Stimulated activated CD4-positive, alpha-beta T cell treated with anti-CD3 and anti-CD28 coated beads, Interleukin-1b, Interleukin-23, amount 100 ng/mL, for 1 hour (primary cell): ENCODE measurements at places on chromosomes 7 and 10.

DNA sequence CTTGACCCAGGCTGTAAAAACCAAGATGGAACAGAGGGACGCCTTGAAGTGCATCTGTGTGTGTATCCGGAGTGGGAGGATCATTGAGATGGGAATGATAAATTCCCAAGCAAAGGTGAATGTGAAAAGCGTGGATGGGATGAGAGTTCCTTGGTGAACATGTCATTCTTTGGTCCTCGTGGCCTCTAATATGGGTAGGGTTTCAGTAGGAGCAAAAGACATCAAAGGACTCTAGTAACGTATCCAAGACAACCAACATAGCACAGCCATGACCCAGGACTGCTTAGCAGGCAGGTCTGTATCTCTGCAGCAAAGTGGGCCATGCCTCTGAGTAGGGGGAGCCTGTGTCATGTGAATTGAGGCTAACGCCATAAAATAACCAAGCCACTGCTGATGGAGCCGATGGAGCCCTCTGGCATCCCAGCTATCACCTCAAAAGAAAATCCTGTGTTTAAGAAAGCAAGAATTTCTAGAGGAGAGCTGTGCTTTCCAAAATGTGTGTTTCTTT lies 98.6 kb downstream of the CCDC3 start:
- DNase-seq = no peak

- DNase-seq = no peak
Measured at GRCh38 chr7:131839967-131840690, 283.7 kb upstream of the PODXL start.

- no peak for DNase-seq
Measured at GRCh38 chr7:117405519-117405918, 21.8 kb downstream of the ASZ1 start.

DNA sequence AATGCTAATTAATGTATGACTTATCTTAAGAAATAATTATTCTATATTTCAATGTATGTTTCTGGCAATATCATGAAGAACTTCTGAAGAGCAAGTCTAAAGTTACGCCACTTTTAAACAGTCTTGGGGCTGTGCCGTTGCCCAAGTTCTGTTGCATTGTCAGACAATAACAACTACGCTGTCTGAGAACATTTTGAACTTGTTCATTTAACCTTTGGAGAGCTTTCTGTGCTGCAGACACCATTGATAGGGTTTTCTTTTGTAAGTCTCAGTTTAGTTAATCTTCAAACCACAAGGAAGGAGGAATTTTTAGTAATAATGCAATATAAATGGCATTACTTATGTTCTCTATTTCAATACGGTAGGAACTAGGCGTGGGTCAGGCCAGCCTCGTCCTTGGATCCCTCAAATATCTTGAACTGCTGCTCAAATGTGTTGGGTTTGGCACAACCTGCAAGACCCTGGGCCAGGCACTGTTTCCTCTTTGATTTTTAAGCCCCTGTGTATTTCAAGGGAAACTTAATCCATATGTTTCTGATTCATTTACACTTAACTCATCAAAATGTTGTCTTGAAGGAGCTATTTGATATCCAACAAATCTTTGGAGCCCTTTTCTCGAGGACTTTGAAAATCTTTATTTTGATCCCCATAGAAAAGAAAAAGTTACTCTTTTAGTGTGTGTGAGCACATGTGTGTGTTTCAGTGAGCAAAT lies 215.5 kb downstream of the INHBA start:
- no peak for DNase-seq

- peak; percentile 76 for DNase-seq
Measured at GRCh38 chr10:44959247-44960087, at the start of gene RASSF4. Gene RASSF4, plus strand, starts transcription at chr10:44959802. Its CDS starts 10,401 bp downstream, at chr10:44970203.

DNA sequence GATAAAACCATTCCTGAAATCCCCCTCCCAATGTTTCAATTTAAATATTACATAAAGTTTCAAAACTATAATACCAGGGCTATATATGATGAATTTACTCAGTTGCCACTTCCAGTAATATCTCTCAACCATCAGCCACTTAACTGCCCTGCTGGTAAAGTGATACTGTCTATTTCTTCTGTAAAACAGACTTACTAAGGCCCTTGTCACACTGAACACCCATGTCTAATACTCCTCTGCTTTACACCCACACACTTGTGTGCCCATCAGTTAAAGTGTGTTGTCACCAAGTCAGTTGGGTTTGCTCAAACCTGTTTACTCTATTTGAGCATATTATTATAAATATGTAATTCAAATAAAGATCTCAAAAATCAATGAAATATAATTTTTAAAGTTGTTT lies 29.1 kb upstream of the DMTF1 start:
- DNase-seq = no peak

- DNase-seq = no peak
Measured at GRCh38 chr7:11450281-11450680, 381.7 kb downstream of the THSD7A start.

- DNase-seq = no peak
Measured at GRCh38 chr7:8627325-8627724, 193.9 kb downstream of the NXPH1 start.

GRCh38 chr10:110487411-110488331 lies 10.0 kb upstream of the DUSP5 start:
- DNase-seq = no peak

GRCh38 chr7:128591705-128592104 lies 80.4 kb upstream of the GARIN1A start:
- no peak for DNase-seq

DNA sequence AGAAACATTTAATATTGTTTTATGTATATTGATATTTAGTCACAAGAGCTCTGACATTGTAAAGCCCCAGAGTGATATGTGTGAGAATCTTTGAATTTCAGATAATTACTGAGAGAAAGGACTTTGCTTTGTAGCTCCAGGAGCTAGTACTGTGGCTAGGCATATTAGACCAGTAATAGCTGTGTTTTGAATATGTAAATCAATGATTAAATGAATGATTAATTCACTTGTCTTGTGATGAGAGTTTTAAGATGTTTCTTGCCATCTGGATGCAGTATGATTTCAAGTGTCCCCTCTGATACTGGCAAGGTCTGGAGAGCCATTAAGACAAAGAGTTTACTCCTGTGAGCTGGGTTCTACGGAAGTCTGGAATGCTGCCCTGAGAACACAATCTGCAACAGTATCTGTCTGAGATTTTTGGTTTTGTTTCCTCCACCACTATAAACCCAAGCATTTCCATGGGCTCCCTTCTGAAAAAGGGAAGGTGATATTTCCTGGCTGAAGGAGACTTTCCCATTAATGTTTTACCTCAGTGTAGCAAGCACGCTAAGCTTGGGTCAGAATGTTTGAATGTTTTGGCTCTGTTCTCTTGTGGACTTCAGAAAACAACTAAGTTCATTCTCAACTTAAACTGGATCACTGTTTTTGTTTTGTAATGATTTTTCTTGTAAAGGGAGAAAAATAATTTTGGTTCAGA lies 61.3 kb upstream of the BICC1 start:
- DNase-seq = no peak

GRCh38 chr10:129104266-129105045 lies 362.6 kb upstream of the MGMT start:
- no peak for DNase-seq

DNA sequence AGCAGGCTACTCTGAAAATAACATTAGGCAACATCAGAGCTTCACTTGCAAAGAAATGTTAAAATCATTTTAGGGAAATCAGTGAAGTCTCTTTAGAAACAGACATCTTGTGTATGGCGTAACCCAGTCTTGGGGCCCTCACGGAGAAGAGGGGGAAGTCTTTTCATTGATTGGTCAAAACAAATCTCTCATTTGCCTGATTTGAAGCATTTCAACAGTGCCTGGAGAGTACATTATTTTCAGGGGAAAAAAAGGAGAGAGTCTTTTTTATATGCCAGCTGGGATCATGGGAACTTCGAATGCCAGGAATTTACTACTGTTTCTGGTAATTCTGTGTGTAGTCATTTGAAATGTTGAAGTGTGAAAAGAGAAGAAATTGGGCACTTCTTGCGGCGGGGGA lies 471.4 kb downstream of the PLXDC2 start:
- DNase-seq = no peak

- no peak for DNase-seq
Measured at GRCh38 chr10:6796231-6796630, 216.2 kb upstream of the PRKCQ start.

GRCh38 chr7:50594734-50595485 lies 29.7 kb upstream of the DDC start:
- no peak for DNase-seq

DNA sequence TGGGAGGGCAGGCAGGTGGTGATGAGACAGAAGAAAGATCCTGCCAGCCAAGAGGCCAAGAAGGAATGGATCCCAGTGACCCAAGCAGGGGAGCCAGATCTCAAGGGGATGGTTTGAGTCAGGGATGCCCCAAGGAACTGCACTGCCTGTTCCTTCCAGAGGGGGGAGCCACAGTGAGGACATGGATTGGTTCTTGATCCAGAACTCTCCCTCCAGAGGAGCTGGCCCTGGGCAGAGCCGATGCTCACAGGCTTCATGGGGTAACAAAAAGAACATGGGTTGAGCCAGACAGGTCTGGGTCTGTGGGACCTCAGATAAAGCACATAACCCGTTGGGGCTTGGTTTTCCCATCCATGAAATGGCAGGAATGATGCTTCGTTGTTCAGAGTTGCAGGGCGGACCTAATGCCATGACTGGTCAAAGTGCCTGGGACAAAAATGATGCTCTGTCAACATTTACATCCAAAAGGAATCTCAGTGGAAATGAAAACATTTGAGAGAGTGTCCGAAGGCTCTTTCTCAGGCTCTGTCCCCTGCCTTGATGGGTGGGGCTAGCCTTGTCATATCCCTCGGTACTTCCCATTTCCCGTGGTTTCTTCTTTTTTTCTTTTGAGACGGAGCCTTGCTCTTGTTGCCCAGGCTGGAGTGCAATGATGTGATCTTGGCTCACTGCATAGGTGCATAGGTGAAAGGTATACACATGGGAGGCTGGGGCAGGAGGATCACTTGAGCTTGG lies 4.7 kb upstream of the DENND2A start:
- DNase-seq = no peak

GRCh38 chr7:132291481-132291880 lies 284.8 kb downstream of the PLXNA4 start:
- no peak for DNase-seq

- no peak for DNase-seq
Measured at GRCh38 chr7:50542132-50542531, 23.1 kb downstream of the DDC start.

- DNase-seq = no peak
Measured at GRCh38 chr7:32416846-32417245, 73.3 kb downstream of the LSM5 start.

DNA sequence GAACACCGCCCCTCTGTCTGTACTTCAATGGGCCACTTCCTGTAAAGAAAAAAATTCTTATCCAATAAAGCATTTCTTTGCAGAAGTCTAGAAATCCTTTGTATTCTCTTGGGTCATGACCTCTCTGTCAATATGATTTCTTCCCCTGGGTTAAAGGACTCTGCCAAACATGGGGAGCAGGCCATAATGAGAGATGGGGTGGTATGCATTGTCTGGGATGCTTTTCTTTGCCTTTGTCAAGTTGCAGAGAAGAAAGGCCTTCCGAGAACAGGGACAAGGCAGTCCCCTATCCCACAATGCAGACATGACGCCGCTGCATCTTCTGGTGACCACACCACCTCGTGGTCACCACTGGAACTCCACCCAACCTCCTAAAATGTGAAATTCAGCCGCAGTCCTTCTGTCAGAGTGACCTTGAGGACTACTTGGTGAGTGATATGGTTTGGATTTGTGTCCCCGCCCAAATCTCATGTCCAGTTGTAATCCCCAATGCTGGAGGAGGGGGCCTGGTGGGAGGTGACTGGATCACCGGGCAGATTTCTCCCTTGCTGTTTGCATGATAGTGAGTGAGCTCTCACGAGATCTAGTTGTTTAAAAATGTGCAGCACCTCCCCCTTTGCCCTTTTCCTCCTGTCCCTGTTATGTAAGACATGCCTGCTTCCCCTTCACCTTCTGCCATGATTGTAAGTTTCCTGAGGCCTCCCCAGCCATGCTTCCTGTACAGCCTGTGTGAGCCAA lies 15.2 kb upstream of the FRMPD2 start:
- DNase-seq = no peak

DNA sequence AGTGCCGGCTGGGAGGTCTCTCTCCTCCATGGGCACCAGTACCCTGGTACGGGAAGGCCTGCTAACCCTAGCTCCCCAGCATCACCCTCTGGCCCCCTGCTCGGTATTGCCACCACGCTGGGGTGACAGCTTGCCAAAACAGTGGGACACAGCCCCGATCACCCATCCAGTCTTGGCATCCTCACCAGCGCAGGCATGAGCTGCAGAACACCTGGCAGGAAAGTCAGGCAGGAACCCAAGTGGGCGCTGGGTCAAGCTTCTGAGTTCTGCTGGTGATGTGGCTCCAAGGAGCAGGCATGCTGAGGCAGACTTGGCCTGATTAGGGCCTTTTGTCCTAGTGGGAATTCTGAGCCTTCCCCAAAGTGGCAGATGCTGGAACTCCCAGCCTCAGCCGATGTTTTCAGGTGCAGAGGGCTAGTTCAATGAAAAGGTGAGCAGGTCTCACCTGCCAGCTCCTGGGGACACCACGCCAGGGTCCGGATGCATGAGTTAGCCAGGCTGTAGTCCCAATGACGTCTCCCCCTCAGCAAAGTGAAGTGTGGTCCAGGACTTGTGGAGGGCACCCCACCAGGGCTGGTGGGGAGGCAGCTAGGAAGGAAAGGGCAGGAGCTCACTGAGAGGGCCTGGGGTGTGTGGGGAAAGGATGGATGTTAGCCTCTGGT lies 8.5 kb upstream of the ZNF22 start:
- DNase-seq = no peak

GRCh38 chr10:92541583-92541982 lies 32.3 kb downstream of the IDE start:
- DNase-seq = no peak

DNA sequence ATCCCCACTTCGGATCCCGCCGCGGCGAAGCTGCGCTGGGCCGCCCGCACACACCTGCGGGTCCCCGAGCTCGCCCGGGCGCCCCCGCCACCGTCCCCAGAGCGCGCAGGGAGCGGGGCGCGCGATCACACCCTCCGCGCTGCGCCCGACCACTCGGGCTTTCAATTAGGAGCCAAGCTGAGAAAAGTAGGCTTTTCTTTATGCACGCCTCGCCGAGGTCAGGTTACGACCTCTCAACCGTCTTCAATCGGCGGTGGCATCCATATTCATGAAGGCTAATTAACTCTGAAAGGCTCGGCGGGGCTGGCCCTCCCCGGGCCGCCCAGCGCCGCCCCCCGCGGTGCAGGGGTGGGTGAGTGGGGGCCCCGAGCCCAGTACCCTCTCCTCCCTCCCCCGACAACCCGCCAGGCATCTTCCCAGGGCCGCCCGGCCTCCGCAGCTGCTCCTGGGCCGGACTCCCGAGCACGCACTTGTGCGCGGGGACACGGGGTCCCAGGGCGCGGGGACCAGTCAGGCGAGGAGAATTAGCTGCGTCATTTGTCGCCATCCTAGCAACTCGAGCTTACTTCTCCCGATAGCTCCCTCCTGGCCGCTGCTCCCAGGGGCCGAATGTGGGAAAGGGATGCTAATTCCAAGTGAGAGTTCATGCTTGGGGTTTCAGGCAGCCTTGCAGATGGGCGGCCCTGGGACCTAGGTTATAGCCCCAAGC lies 155.5 kb upstream of the LYZL2 start:
- DNase-seq = no peak

DNA sequence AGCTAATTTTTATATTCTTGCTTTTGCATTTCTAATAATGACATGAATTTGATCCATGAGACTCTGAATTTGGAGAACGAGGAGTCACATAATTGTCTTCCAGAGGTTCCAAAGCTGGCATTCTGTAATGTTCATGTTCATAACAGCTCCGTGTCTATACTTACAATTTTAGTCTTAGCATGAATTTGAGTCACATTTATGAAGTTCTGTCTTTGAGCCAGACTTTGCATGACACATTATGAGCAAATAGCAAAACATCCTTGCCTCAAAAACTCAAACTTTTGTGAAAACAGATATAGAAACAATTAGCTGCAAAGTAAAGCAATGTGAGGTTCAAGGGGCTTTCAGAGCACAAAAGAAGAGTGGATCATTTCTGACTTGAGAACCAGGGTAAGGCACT lies 44.5 kb upstream of the CAV2 start:
- no peak for DNase-seq
